Cortex of kidney (tissue), 1 donor: ENCODE measurements at places on chromosomes 3 and 15.

DNA sequence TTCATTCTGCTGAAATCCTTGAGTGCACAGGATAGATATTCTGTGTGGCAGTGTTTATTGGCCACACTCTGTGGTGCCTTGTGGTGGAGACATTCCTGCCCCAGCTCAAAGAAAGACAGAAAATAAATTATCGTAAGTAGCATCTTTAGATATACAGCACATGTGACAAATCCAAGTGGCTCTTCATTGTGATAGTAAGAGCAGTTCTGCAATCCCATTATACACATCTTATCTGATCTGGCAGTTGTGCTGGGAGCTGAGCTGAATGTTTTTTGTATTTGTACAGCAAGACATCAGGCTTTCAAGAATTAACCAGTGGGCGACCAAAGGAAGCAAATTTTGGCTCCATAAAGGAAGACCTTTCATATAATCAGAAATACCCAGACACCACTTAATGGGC lies 235.3 kb upstream of the MRPL3 start:
- DNase-seq: no peak

DNA sequence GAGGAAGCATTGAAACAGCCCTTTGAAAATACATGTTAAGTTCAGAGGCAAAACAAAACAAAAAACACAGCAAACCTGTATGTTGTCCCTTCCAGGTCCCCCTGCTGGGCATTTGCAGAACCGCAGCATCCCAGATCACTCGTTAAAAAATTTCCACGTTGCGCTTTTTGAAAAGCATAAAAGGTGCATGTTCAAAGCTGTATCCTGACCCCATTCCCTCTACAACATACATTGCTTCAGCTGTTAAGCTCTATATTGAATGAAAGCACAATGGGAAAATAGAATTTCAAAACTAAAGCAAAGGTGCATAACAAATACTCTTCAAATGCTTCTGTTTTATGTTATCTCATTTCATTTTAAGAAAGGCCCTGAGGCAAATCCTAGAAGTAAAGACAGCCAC lies 328.3 kb downstream of the THSD4 start:
- no peak for DNase-seq

GRCh38 chr15:68364028-68364659 lies 67.8 kb downstream of the ITGA11 start:
- no peak for DNase-seq

DNA sequence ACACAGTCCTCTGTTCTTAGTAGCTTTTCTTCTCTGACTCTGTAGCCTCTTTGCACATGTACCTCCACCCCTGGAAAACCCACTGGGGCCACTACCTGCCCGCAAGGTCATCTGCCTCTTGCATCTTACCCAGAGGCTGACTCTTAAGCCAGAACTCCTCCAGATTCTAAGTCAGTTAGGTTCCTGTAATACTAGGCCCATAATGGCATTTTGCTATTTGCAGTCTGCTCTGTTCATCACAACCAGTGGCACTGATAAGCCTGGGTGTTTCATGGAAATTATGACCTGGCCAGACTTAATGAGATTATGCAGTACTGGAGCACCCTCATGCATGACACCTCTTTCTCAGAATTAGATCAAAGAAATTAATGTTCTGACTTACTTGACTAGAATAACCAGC lies 31.7 kb upstream of the ATG7 start:
- DNase-seq: no peak

DNA sequence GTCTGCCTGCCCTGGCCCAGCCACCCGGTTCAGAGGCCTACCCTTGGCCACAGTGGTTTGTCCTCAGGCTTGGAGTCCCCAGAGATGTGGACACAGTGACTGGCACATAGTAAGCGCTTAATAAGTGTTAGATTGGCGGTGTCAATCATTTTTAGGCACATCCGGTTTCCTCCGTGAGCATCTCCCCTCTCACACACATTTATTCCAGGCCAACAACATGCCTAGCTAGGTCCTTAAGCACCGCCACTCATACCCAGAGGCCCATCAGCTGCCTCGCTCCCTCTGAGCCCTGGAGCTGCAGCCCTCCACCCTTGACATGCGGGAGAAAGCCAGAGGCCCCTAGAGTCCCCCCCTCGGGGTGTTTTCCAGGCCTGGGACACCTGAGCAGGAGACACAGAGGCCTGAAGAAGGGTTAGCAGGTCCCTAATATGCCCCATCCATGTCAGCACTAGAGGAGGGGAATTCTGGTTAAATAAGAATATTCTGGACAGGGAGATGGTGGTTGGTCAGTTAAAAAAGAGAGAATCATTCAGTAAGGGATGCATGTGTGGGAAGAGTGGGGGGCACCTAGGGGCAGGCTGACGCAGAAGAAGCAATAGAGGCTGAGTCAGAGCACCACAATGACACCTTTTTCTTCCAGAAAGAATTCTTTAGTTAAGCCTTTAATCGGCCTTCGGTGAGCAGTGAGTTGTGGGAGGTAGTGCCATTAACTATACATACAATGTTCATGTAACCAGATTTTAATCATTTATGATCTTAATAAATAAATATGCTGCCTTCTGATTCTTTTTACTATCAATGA lies 22.3 kb downstream of the NR2F2 start:
- no peak for DNase-seq

DNA sequence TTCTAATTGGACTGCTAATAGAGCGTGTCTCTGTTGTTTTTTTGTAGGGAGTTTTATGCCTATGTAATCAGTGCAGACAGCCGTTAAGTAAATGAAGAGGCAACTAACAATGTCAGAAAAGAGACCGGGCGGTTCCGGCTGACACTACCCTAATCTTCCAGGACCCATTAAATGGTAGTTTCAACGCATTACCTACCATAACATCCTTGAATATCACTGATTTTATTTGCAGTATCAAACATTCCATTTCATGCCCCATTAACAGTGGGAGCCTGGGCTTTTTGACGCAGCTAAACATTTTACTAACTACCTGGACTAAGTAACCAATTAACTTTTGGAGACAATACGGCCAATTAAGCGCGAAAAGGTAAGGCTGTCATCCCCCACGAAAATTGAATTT lies 832.9 kb upstream of the NR2F2 start:
- DNase-seq: no peak

DNA sequence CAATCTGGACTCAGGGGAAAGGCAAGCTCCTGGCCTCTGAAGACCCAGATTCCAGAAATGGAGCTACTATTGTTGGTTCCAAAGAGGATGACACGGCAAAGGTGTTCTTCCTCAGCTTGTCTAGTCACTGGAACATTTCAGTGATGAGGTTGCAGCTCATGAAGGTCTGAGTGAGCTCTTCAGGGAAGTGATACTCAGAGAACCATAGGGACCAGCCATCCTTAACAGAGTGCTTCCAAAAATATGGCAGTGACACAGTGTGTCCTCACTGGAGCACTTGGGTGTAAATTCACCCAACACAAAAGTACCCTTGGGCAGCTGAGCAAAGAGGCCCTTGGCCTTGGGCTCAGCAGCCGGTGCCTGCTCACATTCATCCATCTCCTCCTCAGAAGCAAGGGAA lies 46.3 kb downstream of the SPTSSB start:
- no peak for DNase-seq

DNA sequence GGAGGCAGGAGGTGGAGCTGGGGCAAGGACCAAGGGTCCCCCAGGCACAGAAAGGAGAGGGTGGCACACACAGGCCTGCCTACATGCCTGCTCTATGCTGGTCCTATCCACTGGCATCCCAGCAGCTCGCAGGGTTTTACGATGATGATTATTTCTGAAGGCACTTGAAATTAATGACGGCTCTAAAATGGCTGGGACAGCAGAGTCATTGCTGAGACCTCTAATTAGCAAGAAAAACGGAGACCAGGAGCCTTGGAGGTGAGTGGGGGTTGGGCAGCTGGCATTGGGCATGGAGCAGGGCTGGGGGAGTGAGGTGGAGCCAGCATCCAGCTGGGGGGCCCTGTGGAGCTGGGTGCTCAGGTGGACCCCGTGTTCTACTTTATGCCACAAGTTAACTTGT lies 3.5 kb upstream of the LINGO1 start:
- no peak for DNase-seq

DNA sequence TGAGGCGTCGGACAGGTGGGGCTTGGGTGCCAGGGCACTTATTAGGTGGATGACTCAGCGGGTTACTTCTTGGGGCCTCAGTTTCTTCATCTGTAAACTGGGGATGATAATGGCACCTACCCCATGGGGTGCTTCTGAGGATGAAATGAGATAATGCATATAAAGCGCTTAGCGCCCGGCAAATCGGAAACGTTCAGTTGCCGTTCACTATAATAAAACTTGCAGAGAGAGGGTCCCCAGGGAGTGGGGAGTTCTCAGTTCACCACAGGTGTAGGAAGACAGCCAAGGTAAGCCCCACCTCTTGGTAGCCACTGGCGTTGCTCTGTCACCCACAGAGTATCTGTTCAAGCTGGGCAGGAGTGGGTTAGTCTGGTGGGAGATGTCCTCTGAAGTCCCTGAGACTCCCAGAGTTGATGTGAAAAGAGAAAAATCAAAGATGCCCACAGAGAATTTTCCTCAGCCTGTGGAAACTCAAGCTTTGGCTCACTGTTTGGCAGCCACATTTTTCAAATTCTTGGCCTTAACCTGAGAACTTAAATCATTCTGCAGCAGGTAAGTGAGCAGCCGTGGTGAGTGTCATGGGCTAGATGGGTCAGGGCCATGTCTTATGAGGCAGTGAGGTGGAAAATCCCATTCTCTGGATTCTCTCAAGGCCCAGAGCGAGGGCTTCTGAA lies 221.5 kb upstream of the BHLHE40 start:
- DNase-seq: no peak

GRCh38 chr15:101486696-101487459 lies 2.6 kb downstream of the PCSK6 start:
- DNase-seq: no peak

- DNase-seq: no peak
Measured at GRCh38 chr3:112228786-112229185, 65.2 kb downstream of the SLC9C1 start.

- DNase-seq: no peak
Measured at GRCh38 chr3:113698956-113699355, 2.5 kb upstream of the USF3 start.

DNA sequence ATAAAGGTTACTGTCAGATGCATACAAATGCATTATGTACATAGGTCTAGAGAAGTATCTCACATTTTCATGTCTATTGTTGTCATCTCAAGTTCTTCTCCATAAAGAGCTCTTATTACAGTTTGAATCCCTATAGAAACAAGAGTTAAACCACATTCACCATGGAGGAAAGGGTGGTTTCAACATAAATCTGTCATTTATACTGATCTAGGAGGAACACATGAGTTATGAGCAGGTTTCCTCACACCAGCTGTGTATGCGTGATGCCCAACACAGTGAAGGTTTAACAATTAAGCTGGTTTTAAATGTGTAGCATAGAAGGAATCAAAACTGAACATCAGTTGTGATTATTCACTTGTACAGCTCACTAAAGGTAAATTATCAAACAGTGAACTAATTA lies 251.7 kb downstream of the KCNMB2 start:
- no peak for DNase-seq

DNA sequence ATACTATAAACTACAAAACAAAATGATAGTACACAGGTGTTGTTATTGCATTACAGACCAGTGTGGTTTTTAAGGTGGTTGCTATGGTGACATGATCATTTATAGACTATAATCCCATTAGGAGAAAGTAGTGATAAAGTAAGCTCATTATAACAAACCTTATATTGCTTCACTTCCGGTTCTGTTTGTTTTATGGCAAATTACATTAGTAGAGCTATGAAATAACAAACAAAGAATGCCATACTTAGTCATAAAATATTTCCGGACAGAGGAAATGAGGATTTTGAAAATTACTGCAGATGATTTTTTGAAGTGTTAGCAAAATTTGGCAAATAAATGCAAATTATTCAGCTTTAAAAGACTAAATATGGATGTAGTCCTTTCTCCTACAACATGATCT lies 640.4 kb upstream of the ARPP21 start:
- DNase-seq: no peak

GRCh38 chr3:153591561-153592245 lies 429.7 kb downstream of the RAP2B start:
- no peak for DNase-seq

GRCh38 chr3:167483708-167484475 lies 10.1 kb upstream of the SERPINI2 start:
- DNase-seq: no peak

DNA sequence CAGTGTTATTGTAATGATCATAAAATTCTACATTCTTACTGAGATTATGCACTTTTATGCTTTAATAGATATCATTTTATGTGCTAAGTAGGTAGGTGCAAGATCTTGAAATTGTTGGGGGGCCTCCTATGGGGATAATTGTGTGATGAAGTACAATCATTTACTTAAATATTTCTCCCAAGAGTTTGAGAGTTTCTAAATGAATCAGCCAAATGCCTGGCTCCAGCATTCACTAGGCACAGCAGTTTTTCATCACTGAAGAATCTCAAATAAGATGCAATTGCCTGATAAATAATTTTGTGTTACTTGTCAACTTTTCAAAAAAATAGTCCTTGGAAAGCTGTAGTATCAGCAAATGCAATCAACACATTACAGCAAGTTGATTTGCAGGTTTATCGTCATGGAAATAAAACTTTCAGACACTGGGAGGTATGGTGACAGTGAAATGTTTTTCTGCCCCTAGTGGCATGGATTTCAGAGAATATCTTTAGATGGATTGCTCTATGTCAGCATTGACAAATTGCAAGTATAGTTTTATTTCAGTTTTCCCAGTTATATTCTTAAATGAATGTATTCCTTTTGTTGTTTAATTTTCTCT lies 167.1 kb downstream of the NEK11 start:
- no peak for DNase-seq

GRCh38 chr3:29242296-29242695 lies 38.6 kb upstream of the RBMS3 start:
- DNase-seq: no peak

DNA sequence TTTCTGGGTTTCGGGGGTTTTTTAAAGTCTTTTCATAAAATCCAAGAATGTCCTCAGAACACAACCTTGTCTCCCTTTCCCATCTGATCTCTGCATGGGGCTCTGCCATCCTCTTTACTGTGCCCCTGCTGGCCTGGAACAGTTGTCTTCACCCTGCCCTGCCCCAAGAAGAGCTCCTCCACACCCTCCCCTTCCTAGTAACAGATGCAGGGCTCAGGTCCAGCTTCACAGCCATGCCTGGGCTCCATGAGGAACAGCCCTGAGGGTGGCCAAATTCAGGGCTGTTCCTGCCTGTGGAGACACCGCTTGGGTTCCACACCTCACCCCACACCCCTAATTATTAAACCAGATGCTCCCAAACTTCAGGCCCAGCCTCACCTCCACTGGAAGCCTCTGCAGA lies 12.9 kb upstream of the ULK3 start:
- no peak for DNase-seq

DNA sequence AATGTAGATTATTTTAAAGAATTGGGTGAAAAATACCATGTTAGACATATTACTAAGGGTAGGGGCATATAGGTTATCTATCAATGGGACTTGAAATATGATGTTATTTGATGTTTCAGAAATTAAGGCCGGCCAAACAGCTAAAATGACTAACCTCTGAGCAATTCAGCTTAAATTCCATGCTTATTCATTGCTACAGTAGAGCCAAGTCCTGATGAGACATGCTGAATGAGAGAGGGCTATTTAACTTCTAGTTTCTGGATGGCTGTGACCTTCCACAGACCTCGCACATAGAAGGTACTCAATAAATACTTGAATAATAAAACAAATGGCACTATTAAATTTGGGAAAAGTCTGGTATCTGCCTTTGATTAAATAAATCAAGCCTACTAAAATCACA lies 175.6 kb upstream of the WNT5A start:
- no peak for DNase-seq
